Stimulated activated naive CD4-positive, alpha-beta T cell treated with Interleukin-2 at 50 U/mL for 16 hours (primary cell): ENCODE measurements at places on chromosomes 4 and X.
A peak's percentile ranks its signal among the peaks of the same experiment; 100 is the strongest.

GRCh38 chr4:69823048-69823447 is 36.9 kb downstream of the SULT1E1 start:
- no peak for DNase-seq

- DNase-seq, result no peak
Observed at GRCh38 chrX:1002611-1003010, 209.8 kb downstream of the CRLF2 start.

DNA sequence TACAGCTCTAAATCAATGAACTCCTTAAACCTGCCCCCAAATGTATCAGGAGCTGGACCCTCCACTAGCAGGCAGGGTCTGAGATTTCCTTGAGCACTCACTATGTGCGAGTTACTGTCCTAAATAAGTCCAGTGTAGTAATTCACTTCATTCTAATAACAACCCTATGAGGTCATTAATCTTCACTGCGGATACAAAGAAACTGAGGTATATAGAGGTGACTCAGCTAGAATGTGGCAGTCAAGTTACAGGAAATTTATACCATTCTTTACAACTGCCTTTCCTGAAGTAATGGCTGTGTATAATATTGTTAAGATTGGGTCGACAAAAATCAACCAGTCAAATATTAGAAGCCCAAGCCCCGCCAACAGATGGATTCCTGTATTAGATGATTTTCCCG is 473.9 kb upstream of the FTHL17 start:
- no peak for DNase-seq

- DNase-seq, result no peak
Observed at GRCh38 chr4:40730091-40730679, 19.6 kb upstream of the NSUN7 start.

GRCh38 chr4:132493476-132493875 is 655.6 kb upstream of the PCDH10 start:
- DNase-seq, result no peak

- DNase-seq, result no peak
Observed at GRCh38 chr4:120918788-120919187, 3.7 kb downstream of the PRDM5 start.

DNA sequence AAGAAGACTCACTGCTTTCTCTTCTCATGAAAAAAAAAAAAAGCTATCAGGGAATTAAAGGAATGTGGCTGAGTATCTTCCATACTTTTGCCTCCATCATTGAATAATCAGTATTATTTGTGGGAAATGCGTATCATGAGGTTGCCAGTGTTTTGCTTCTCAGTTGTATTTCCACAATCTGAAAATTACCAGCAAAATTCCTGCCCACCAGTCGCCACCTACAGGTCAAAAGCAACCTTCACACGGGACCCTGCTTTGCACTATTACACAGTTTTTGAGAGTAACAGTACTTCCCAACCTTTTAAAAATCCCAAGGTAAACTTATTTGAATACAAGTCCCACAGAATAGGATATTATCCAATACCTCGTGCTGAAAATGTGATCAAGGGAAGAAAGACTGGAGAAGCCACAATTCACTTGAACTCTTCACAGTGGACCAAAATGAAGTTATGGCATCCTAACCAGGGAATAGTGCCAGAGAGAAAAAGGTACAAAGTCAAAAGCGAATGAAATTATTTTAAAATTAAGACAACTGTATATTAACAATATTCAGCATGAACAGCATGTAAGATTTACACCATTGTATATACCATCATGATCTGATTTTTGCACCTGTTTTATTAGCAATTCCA is 30.4 kb downstream of the PGRMC1 start:
- DNase-seq, result no peak

GRCh38 chr4:51842167-51842553 is 793 bp upstream of the DCUN1D4 start:
- DNase-seq, result peak; percentile 4

DNA sequence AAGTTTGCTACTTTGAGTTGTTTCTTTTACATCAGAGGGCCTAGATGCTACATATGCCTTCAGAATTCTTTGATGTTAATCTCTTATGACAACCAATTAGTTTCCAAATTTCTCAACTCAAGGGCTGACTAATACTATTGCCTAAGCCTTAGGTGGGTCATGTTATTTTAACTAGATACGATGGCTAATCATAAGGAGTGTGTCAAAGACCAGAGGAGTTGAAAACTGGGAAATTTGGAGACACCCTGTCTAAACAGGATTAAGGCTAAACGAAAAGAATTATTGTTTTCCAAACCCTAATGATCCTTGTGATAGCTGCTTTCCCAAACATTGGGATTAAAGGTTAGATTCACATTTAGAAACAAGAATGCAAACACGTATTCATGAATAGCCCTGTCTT is 228.5 kb downstream of the PCDH7 start:
- no peak for DNase-seq

DNA sequence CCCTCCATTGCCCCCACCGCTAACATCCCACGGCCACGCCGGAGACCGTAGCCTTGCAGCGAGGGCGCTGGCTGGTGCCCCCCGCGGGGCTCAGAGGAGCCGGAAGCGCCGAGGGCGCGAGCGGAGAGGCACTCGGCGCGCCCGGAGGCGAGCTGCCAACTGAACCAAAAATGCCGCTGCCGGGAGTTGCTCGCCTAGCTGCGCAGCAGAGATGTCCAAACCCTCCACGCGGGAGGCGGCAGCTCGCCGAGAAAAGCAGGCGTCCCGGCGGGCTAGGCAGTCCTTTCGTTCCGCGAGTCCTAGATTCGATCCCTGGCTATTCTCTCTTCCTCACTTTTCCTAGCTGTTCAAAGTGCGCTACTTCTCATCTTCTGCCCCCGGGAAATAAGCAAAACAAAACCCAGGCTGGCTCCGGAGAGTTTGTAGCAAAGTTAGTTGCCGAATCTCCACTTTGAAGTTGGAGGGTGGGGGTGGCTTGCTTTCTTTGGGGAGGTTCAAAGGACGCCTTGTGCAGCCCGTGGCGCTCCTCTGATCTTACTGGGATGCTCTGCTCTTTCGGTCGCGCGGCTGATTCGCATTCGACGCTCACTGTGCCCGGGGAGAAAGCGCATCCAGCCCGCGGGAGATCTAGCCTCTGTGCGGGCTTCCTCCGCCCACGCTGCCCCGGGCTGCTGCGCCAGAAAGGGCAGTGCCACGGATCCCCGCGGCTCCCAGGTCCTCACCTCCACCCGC is 723 bp downstream of the NKX6-1 start:
- DNase-seq, result no peak

DNA sequence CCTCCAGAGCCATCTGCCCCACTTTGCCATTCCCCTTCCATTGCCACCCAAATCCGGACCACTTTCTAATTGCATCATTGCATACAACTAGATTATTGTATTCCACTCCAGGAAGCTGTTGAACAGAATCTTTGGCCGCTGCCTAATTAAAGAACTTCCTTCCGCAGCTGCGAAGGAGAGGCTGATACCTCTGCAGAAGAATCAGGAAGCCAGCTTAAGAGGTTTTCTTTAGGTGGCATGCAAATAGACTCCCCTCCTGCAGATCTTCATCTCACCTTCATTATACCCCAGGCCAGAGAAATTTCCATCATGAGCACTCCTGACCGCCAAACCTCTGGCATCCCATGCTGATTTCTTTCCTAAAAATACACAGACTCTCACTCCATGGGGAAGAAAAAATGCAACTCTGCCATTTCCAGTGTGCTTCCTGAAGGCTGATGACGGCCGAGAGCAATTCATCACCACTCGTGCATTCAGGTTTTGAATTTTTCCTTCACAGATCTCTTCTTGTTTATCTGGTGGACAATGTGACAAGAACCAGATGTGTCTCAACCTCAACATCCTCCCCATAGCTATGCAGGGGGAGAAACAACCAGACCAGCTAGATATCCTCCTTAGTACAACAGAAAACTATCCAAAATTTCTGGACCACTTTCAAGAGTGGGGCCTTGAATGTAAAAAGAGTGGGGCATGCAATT is 31.2 kb downstream of the LGI2 start:
- DNase-seq, result no peak

DNA sequence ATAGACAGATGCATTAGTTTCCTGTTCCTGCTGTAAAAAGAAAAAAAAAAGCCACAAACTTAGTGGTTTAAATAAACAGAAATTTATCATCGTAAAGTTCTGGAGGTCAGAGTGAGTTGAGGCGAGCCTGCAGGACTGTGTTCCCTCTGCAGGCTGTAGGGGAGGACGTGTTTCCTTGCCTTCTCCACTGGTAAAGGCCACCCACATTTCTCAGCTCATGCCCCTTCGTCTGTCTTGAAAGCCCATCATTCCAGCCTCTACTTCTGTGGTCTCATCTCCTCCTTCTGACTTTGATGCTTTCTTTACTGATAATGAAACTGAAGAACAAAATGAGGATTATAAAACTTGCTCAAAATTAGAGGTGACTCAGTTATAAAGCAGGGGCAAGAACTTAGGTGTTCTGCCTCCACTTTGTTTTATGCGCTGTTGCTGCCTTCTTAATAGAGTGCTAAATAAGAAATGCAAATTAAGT is 143.0 kb downstream of the STIM2 start:
- no peak for DNase-seq

DNA sequence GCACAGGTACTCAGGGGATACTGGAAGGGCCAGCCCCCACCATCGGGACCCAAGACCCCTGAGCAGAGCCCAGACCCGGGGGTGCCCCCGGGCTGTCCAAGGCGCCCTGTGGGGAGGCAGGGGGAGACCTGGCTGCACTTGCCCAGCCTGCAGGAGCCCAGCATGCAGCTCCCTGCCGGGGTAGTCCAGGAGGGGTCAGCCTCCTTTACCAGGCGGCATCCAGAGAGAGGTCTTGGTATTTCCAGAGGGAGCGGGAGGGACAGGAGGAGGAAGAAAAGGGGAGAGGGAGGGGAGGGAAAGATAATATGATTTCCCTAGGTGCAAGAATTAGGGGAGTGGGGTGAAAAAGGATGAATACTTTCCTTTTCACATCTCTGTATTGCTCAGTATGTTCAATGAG is 97.5 kb downstream of the ABLIM2 start:
- DNase-seq, result no peak

- no peak for DNase-seq
Observed at GRCh38 chrX:49704691-49705404, 9.1 kb upstream of the PAGE1 start.

DNA sequence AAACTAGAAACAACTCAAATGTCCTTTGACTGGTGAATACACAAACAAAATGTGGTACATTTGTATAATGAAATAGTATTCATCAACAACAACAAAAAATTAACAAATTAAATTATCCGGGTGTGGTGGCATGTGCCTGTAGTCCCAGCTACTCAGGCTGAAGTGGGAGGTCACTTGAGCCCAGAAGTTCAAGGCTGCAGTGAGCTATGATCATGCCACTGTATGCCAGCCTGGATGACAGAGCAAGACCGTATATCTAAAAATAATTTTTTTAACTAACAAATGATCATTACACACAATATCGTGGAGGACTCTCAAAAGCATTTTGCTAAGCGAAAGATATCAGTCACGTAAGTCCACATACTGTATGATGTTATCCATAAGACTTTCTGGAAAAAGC is 71.6 kb upstream of the SORBS2 start:
- DNase-seq, result no peak

- no peak for DNase-seq
Observed at GRCh38 chr4:87087420-87087819, 133.0 kb downstream of the KLHL8 start.

- DNase-seq, result no peak
Observed at GRCh38 chr4:165964591-165964990, 91.6 kb downstream of the TLL1 start.

DNA sequence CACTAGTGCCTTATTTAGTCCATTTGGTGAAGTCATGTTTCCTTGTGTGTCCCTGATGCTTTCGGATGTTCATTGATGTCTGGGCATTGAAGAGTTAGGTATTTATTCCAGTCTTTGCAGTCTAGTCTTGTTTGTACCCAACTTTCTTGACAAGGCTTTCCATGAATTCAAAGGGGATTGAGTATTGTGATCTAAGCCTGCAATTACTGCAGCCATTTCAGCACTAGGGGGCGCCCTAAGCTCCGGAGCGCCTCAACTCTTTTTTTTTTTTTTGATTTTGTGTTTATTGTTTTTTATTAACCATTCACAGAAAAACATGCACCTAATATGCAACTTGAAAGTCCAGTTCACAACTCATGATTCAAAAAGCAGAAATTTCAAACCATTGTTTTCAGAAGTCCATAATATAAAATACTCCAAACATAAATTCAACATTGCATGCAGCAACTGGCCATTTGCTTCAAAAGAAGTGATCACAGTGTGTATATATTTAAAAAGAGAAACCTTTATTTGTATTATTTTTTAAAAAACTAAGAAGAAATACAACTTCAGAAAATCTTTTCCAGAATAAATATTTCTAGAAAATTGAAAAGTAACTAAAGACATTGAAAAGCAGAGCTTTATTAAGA is 59.2 kb downstream of the PTPN13 start:
- no peak for DNase-seq

- DNase-seq, result no peak
Observed at GRCh38 chr4:40502934-40503333, 126.7 kb downstream of the RBM47 start.

- DNase-seq, result no peak
Observed at GRCh38 chr4:18106620-18107019, 85.1 kb upstream of the LCORL start.

GRCh38 chr4:23365086-23365485 is 524.8 kb downstream of the PPARGC1A start:
- no peak for DNase-seq

DNA sequence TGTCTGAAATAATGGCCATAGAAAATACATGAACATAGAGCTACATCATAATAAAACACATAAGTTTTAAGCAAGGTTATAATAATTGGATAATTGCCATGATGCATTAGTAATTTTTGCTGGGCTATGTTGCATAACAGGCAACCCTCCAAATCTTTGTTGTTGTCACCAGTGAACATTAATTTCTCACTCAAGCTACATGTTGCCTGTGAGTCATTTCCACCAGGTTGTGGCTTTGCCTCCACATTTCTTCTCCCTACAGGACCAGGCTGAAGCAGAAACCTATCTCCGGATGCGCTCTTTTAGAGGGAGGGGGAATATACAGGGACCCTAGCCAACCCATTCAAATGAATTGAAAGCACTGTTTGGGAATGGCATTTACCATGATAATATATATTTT is 347.7 kb downstream of the GABRG1 start:
- DNase-seq, result no peak

DNA sequence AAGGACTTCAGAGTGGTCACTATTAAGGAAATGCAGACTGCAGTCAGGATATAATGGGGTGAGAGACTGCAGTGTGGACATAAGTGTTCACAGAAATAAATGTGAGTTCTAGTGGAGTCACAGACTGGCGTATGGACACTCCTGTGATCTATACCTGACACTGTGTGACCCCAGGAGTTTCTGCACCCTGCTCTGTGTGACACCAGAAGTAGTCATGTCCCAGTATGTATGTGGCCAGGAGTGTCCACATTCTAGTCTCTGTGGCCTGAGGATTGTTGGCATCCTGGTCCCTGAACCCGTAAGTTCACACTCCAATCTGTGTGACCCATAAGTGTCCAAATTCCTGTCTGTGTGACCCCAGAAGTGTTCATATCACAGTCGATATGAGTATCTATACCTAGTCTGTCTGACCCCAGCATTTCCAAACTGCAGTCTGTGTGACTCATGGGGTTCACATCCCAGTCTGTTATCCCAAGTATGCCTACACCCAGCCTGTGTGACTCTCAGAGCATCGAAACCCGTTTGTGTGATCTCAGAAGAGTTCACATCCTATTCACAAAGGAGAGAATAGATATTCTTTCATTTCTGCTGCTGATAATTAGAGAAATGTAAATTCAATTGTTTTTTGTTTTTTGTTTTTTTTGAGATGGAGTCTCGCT is 16.3 kb downstream of the WDR13 start:
- DNase-seq, result no peak
